ENCODE measurements at places on chromosomes 6 and 20. TPM values are rescaled to one million over a fixed set of nuclear protein-coding genes. Genes with fewer than 3 reads are reported as not detected.

Gene C6orf120
- total RNA-seq, result 40.6 TPM

Gene COMMD7
- 31.2 TPM for total RNA-seq

Gene MOXD1
- total RNA-seq, result 29.5 TPM

Gene GRM4
- under 0.01 TPM for total RNA-seq

Gene NSFL1C
- 21.0 TPM for total RNA-seq

Gene FBXL4
- 9.9 TPM for total RNA-seq

Gene ENPP1
- 1.9 TPM for total RNA-seq

Gene IPCEF1
- 0.12 TPM for total RNA-seq

Gene NFKBIL1
- total RNA-seq, result 22.9 TPM

Gene ZBP1
- total RNA-seq, result not detected

Gene HTR1B
- total RNA-seq, result 0.06 TPM

Gene CFB
- 20.3 TPM for total RNA-seq

Gene CCM2L
- total RNA-seq, result 0.53 TPM

Gene TMEM217
- total RNA-seq, result 1.8 TPM

Gene HLA-DRA
- not detected for total RNA-seq

Gene MTFR2
- total RNA-seq, result 3.2 TPM

Gene TDRD6
- total RNA-seq, result 0.12 TPM

Gene C4B
- total RNA-seq, result 4.8 TPM

Gene NTSR1
- 0.87 TPM for total RNA-seq

Gene MYO6
- total RNA-seq, result 33.1 TPM

Gene POLR3F
- total RNA-seq, result 10.8 TPM

Gene TLDC2
- 0.19 TPM for total RNA-seq

Gene E2F1
- total RNA-seq, result 14.1 TPM

Gene FILIP1
- 7.3 TPM for total RNA-seq

Gene PPP1R3G
- 1.2 TPM for total RNA-seq

Gene VPS16
- 77.8 TPM for total RNA-seq

Gene MUC21
- not detected for total RNA-seq

Gene L3MBTL3
- total RNA-seq, result 9.4 TPM

Gene HS3ST5
- total RNA-seq, result 0.06 TPM

Gene PRR18
- total RNA-seq, result not detected

Gene ABHD16B
- total RNA-seq, result not detected

Gene SLC32A1
- total RNA-seq, result not detected

Gene SSTR4
- 0.13 TPM for total RNA-seq

Gene HLA-DQA1
- total RNA-seq, result 0.40 TPM

Gene ZCCHC3
- 7.9 TPM for total RNA-seq

Gene MEI4
- total RNA-seq, result not detected

Gene THBD
- total RNA-seq, result 293 TPM

Gene CLDN20
- not detected for total RNA-seq

Gene GABRR2
- total RNA-seq, result 0.26 TPM

Gene HAO1
- total RNA-seq, result not detected

Gene HLA-G
- total RNA-seq, result not detected

Gene PTGIS
- 321 TPM for total RNA-seq

Gene ARMC2
- total RNA-seq, result 1.9 TPM

Gene TMEM30A
- 178 TPM for total RNA-seq

Gene SIGLEC1
- not detected for total RNA-seq

Gene TCF15
- not detected for total RNA-seq

Gene MAP7
- total RNA-seq, result 0.99 TPM

Gene C6orf58
- not detected for total RNA-seq
